A172 (cell line): ENCODE measurements at places on chromosomes 11 and 22. TPM values are rescaled to one million over a fixed set of nuclear protein-coding genes. Genes with fewer than 3 reads are reported as not detected.
A peak's percentile ranks its signal among the peaks of the same experiment; 100 is the strongest.

DNA sequence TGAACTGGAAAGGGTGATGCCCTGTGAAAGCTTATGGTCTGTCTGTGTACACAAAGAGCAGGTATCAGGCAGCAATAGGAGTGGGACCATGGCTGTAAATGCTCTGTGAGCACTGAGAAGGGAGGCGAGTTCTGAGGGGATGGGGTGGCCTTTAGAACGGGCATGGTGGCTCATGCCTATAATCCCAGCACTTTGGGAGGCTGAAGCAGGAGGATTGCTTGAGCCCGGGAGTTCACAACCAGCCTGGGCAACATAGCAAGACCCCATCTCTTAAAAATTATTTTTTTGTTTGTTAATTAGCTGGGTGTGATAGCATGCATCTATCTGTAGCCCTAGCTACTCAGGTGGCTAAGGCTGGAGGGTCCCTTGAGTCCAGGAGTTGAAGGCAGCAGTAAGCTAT is 3.5 kb downstream of the SPINDOC start:
- DNase-seq: no peak

GRCh38 chr11:77322506-77322905 is 21.0 kb upstream of the GDPD4 start:
- DNase-seq: no peak

DNA sequence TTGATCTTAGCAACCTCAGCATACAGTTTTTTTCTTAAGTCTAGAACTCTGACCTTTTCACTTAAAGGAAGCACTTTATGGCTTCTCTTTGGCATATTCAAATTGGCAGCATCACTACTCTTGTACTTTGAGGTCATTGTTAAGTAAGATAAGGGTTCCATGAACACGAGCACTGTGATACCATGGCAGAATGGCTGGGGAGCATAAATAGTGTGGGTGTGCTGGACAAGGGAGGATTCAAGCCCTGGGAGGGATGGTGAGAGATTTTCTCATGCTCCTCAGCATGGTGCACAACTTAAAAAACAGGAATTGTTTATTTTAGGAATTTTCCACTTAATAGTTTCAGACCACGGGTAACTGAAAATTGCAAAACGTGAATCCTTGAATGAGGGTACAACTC is 111.4 kb downstream of the ATXN10 start:
- DNase-seq: no peak

- peak; percentile 66 for DNase-seq
These were observed 2.7 kb upstream of the NXPE1 start for GRCh38 chr11:114562166-114562916.

- no peak for DNase-seq
These were observed 71.7 kb upstream of the EIF3M start for GRCh38 chr11:32511926-32512325.

- DNase-seq: no peak
These were observed 10.0 kb downstream of the SLC29A2 start for GRCh38 chr11:66361502-66361941.

DNA sequence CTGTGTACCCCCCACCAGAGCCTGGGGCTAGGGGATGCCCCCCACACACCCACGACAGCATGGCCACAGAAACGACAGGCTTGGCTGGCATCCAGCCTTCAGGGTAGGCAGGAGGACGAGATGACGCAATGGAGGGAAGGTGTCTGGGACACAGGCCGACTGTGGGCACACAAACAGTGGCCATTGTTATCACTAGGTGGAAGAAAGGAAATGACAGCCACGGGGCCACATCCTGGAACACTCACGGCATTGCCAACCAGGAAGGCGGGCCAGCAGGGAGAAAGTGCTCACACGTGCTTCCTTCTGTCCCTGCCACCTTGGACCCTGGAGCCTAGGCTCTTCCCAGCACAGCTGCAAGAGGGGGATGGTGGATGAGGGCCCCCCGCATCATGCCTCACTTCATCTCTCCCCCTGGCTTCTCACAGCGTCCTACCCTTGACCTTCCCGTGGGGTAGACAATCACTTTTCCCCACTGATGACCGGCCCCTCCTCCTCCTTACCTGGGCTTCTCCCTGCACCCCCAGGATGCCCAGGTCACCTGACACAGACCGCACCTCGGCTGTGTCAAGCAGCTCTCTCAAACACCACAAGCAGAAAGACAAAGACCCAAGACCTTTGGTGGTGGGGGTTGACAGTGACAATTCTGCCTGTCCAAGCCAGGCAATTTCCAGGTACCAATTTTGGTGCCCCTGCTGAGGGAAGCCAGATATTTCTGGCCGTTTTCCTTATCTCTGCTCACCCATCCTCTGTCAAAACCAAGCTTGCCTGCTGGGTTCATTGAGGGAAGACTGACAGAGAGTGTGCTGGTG is 8.6 kb downstream of the PLA2G6 start:
- peak; percentile 44 for DNase-seq

Gene ARL14EP
- 32.8 and 33.4 TPM in 2 replicates for total RNA-seq
